Stimulated activated CD4-positive, alpha-beta T cell treated with anti-CD3 and anti-CD28 coated beads, Interleukin-15, amount 100 ng/mL, for 1 hour (primary cell): ENCODE measurements at places on chromosomes 6 and 20.

GRCh38 chr20:16321291-16321690, 252.0 kb downstream of the KIF16B start:
- no peak for DNase-seq

DNA sequence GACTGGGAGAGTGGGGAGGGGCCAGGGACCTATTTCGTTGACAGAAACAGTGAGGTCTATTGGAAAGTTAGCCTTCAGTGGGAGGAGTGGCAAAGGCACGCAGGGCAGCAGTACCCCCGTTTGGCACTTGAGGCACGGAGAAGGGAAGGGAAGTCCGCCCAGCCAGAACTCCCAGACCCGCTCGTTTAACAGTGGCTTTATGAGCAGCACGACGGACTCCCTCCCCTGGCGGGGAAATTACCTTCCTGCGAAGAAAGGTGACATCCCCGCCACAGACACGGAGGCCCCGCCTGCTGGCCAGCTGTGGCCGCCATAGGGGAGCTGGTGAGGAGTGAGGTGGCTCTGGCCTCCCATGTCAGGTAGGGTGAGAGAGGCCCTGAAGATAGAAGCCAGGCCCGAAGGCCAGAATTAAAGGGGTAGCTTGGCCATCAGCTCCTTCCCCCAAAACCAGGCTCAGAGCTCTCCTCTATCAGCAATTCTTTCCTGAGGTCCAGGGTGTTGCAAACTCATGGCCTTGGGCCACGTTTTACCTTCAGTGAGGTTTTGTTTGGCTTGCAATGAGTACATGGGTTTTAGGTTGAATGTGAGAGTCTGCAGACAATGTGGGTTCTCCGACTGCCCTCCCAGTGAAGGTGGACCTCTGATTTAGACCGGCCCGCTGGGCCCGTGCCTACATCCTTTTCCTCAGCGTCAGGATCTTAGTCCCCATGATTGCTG, 123.7 kb downstream of the MRPL14 start:
- DNase-seq: no peak

- DNase-seq: no peak
Measured at GRCh38 chr6:144999127-144999526, 714.0 kb downstream of the UTRN start.

DNA sequence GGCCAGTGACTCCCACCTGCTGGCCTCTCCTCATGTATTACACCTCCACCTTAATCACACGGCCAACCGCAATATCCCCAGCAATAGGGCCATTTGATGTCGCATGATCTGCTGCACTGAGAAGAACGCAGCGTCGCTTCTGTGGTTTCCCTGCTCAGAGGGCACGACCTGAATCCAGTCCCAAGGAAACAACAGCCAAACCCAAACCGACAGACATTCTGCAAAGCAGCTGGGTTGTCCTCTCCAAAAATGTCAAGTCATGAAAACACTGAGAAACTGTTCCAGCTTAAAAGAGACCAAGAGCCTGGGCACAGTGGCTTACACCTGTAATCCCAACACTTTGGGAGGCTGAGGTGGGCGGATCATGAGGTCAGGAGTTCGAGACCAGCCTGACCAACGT, 7.5 kb upstream of the BPI start:
- no peak for DNase-seq

DNA sequence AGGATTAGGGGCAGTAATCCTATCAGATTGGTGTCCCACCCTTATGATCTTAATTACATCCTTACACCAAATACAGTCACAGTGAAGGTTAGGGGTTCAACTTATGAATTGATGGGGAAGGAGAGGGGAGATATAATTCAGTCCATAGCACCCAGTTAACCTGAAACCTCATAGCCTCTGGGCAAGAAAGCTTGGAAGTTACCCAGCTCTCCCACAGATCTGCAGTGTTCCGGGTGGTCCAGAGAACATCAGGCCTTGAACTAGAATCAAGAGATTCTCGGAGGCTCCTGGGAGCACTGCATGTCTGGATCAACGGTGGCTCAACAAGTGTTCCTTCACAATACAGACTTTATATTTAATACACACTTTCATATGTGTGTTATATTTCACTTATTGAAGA, 392.6 kb upstream of the MARCKS start:
- DNase-seq: no peak

GRCh38 chr6:105069821-105070445, 109.9 kb downstream of the POPDC3 start:
- no peak for DNase-seq

DNA sequence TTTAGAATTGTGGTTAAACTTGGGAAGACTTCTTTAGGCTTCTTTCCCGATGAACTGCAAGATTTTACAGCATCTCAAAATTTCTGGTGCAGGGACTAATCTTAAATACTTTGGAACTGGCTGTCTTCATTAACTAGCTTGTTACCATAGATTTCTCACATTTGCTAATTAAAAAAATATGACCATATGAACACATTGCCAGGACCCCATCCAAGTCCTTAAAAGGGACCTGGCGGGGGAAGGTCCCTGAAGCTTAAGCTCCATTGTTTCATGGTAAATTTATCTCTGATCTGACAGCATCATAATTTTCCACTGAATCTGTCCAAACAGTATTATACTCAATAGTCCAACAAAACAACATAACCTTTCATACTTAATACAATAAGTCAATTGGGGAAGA, 517.8 kb upstream of the FLRT3 start:
- DNase-seq: no peak

- DNase-seq: no peak
Measured at GRCh38 chr20:9503526-9504245, 10.7 kb upstream of the LAMP5 start.

GRCh38 chr6:42084889-42085288, 34.6 kb downstream of the TAF8 start:
- DNase-seq: no peak

DNA sequence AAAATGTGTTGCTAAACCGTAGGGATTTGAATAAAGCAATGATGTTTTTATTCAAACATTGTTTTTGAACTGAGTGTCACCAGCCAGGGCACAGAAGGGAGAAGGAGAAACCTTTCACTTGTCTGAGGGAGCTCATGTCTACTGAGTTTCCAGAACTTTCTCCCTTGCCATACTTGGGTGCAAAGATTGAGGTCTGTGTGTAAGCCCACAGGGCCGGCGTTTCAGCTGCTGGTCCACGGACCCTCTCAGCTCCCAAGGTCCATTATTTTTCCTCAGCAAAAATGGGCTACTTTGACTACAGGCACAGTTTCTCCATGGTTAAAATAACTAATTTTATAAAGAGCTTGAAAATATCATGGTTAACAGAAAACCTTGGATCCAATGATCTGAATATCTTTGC, 32.6 kb downstream of the PSMG4 start:
- DNase-seq: no peak

GRCh38 chr20:63931735-63932134, 24.5 kb downstream of the UCKL1 start:
- no peak for DNase-seq

DNA sequence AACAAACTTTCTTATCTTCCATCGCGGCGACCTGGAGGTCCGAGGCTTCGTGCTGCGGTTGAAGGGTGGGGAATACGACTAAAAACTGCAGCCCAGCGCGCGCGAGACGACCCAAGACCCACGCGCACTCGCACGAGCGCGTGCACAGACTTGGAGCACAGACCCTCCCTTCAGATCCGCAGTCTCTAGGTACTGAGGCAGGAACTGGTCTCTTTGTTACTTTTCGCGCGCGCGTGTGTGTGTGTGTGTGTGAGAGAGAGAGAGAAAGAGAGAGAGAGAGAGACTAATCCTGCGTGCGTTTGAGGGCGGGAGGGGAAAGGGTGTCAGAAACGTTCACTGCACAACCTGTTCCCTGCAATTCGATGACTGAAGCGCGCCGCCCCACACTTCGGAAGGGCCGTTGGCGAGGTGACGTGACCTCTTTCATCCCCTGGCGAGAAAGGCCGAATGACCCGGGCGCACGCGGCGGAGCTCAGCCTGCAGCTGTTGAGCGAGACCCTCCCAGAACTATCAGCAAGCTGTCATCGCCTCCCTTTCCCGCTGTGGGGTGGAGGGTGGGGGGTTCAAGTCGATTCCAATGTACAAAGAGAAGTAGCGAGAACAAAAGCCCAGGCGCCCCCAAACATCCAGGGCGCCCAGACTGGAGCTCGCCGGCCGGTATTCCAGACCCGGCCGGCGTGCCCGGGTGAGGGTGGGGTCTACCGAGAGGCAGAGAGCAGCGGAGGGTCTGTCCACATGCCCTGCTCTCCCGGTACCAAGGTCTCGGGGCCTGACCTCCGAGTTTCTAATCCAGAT, 1.5 kb upstream of the TUBB2B start:
- DNase-seq: no peak

DNA sequence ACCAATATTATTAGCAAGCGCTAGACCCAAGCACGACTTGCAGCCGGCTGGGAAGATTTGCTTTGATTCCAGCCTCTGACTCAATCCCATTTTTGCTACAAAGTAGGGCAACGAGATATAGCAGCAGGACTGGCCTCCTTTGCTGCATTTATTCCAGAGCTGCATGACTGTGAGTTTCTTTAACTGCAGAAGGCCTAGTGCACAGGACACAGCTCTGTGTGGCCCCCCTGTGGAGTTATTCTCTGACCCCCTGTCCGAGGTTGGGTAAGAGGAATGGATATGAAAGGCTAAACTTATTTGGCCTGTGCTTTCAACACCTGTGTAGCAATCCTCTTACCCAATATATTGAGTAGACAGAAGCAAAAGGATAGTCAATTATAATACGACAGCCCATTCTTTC, 133.3 kb upstream of the SPTLC3 start:
- DNase-seq: no peak

DNA sequence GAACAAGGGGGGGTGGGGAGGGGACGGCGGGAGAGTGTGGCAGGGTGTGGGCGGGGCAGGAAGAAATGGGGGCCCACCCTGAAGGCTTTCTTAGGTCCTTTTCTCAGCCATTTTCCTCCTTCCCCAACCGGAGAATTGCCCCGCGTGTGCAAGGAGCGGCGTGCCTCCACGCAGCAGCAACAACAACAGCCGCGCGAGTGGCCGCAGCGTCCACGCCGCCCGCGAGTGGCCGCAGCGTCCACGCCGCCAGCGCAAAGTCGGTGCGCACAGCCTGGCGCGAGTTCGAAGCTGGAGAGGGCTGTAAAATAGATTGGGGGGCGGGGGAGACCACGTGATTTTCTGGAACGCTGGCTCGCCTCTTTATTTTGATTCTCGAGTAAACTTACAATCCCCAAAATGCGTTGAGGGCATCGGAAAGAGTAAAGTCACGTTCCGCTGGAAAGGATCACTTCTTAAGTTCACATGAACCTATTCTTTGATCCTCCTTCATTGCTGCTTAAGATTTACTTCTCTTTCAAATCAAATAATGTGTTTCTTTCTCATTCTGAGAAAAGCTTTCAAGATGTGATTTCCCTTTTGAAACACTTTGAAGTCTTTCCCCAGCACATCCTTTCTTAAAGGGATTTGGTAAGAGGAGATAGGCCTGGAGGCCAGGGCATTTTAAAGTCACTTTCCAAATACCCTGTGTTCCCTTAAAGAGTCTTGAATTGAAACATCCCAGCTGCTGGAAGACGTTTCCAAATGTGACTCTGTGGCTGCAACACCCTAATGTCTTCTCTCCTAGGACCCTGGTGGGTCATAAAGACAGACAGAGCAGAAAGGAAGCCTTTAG, 66.7 kb upstream of the ZNF217 start:
- DNase-seq: no peak

DNA sequence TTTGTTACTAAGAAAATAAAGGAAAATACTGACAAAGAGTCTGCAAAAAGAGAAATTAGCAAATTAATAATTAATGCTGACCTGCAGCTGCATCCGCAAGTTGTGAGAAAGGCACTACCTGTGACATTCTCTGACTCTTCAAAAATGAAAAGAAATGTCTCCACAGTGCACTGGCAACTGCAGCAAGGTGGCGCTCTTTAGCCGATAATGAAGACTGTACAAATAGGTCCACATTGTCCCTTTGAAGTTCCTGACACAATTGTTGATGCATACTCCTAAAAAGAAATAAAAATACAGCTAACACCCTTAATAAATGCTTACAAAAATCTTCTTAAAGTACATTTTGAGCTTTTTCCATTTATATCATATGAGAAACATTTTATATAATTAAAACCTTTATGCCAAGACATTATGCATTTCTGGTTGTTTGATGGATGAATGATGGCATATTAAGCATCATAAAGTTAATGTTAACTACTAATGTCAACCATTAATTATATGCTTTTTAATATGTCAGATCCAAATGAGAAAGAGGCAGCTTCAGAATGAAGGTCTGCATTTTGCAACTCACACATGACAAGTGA, 96.5 kb downstream of the MMS22L start:
- DNase-seq: peak; percentile 21

DNA sequence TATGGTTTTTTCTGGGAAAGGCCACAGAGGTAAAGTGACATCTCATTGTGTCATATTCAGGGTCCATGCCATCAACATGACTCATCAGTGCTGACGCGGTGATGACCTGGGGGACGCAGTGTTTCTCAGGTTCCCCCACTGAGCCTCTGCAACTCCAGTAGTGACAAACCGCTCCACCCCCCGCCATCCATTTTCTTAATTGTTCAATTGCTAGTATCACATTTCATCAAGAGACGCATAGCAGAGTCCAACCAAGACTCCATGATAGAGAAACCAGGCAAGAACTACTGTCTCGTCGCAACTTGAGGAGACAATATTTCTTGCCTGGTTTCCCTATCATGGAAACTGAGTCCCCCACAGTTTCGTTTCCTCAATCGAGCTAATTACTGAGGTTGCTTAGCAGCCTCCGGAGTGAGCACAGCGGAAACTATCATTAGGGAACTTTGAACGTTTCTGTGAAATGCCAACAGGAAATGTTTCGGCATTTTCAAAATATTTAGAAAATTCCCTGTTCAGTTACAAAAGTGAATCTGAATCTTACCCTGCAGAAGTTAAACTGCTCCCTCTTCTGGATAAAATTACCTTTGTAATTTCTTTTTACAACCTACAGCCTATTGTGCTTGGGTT, 12.2 kb upstream of the SERPINB1 start:
- DNase-seq: no peak

GRCh38 chr6:20789162-20789561, 254.9 kb downstream of the CDKAL1 start:
- DNase-seq: no peak

DNA sequence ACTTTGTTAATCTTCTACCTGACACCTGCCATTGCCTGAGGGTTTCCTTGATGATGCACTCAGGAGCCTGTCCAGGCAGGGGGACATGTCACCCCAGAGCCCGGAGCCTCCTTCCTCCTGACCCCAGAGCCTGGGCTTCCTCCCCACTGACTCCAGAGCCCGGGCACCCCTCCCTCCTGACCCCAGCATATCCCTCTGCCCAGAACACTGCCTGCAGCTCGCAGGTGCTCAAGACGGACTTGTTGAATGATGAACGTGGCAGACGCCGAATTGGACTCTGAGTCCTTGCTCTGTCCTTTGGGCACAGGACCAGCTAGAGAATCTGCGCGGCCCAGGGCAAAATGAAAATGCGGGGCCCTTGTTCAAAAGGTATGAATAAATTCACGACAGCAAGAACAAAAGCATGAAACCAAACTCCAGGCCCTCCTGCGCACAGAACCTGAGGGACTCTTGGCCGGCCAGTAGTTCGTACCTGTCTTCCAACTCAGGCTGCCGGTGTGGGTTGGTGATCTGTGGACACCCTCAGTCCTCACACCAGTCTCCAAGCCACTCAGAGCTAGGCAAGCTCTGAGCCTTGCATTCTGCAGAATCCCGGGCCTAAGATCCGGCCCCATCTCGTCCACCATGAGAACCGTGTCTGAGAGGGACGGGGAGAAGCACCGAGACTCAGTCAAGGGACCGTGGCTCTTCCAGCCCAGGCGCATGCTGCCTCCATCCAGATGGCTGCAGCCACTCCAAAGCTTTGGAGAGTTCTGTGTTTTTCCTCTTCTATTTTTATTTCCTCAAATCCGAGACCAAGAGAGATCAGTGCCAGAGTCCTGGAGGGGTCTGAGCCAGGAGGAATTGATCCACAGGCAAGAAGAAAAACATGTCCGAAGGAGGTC, 104.7 kb downstream of the BMP7 start:
- no peak for DNase-seq

GRCh38 chr6:15499125-15499524, 163.7 kb downstream of the DTNBP1 start:
- no peak for DNase-seq
